ENCODE measurements at places on chromosomes 7 and 10.

DNA sequence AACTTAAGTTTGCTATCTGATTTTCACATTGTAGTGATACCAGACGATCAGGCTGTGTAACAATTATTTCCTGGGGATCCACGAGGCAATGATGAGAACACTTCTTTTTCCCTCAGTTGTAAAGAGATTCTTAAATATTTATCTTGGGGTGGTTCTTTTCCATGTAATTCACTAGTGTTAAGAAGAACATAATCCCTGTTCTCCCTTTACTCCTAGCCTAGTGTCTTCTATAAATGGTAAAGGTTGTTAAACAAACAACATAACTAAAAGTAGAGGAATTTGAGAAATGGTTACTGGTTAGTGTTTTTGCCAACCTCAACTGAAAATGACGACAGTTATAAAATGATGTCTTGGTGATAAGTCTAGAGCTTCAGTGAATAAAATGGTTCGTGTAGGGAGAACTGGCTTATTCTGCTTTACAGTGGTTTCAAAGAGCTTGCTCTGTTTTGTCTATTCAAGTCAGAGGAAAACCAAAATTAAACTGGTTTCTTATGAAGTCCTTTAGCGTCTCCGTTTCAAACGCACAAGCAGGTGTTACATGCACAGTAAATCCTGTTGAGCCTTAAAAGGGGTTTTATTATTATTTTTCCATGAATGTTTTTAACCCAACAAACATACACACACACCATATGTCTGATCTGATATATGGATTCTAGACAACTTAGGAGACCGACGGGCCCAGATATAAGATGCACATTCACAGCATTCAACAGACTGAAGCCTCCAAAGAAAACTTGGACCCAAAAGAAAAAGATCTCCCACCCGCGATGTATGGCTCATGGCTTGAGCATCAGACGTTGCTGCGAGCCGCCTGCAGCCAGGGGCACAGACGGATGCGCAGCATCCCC lies 1.1 kb downstream of the TBX20 start:
- DNase-seq = no peak

- DNase-seq = no peak
These were observed 185.8 kb downstream of the SNX10 start for GRCh38 chr7:26477381-26477990.

GRCh38 chr10:6840766-6841165 lies 260.7 kb upstream of the PRKCQ start:
- peak; percentile 33 for DNase-seq

DNA sequence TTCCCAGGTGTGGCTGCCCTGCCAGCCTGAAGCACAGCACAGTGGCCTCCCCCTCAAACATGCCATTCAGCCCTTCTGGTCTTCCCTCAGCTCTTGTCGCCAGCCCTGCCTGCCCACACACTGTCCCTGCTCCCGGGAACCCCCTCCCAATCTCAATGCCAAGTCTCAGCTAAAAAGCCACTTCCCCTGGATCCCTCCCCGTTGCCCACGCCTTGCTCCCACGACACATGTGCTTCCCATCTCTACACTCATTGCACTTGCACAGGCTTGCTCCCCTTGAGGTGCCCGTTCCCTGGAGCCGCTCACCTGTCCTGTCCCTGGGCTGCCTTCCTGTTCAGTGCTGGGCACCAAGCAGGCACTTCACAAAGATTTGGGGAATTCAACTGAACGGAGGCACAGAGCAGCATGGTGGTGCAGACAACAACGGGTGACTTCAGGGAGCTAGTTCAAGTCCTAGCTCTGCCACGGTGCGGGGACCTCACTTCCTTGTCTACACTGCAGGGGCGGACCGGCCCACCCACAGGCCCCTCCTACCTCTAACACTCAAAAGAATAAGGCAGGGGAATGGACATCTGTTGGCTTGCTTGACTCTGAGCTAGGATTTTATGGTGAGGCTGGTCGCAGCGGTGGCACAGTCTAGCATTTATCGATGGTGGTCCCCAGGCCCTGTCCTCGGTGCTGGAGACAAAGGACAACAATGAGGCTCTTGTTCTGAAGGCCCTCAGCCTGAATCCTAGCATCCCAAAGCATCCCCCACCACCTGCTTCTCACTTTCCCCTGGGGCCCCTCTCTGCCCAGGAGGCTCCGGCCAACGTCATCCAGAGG lies 18.4 kb downstream of the RGS10 start:
- DNase-seq = no peak

DNA sequence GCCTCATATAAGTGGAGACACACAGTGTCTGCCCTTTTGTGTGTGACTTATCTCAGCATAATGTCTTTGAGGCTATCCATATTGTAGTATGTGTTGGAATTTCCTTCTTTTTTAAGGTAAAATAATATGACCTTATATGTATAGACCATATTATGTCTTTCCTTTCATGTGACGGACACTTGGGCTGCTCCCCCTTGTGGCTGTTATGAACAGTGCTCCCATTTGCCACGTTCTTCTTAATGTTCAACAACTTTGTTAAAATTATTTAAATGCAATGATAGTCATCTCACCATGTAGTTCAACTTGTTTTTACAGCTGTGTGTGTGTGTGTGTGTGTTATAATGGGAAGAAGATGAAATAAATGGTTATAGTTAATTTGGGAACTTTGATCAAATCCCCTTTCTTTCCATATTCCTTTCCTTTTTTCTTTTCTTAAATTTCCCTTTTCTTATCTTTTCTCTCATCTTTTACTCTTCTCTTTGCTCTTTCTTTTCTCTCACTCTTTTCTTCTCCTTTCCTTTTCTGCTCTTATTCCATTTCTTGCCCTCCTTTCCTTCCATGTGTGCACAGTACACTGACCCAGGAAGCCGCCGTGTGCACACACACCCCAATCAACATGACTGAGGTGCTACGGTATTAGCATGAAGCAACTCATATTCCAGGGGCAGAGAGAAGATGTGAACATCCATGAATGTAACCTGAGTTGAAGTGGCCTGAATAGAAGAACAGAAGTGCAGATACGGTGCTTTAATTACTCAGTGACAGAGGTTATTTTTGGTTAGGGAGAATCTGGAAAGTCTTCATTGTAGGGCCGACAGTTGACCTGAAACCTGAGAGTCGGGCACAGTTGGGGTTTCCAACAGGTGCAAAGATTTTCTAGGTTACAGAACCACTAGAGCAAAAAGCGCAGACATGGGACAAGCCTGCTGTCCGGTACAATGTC lies 596.6 kb downstream of the SDK1 start:
- peak; percentile 0 for DNase-seq

Data from GM04504 (cell line).